Kidney tubule cell (primary cell): ENCODE measurements at places on chromosomes 2 and 18.
A peak's percentile ranks its signal among the peaks of the same experiment; 100 is the strongest.

- no peak for DNase-seq
Observed at GRCh38 chr18:51429644-51430043, 232.2 kb upstream of the MEX3C start.

DNA sequence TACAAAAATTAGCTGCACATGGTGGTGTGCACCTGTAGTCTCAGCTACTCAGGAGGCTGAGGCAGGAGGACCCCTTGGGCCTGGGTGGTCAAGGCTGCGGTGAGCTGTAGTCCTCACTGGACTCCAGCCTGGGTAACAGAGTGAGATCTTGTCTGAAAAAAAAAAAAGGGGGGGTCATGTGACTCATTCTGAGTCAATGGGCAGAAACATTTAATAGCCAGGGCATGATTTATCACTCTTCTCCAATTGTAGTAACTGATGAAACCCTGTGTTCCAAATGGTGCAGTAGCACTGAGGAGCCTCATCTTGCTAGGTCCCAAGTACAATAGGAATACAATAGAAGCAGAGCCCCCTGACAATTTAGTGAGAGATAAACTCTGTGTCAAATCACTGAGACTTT, 78.9 kb upstream of the CCDC68 start:
- peak; percentile 32 for DNase-seq

GRCh38 chr2:46780411-46780800, 135.2 kb downstream of the MCFD2 start:
- no peak for DNase-seq

DNA sequence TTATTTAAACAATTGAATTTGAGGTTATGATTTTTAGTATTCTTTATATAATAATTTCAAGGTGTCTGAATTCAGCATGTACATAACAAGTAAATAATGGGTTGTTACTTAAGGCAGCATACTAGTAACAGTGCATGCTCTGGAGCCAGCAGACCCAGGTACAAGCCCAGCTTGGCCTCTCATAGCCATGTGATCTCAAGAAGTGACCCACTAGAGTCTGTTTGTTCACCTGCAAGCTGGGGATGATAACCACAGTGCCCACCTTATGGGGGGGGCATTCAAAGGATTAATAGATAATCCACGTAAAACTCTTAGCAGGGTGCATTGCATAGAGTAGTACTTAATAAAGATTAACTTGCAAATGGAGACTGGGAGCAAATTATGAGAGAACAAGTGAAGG, 163.6 kb downstream of the TRABD2A start:
- DNase-seq: no peak

DNA sequence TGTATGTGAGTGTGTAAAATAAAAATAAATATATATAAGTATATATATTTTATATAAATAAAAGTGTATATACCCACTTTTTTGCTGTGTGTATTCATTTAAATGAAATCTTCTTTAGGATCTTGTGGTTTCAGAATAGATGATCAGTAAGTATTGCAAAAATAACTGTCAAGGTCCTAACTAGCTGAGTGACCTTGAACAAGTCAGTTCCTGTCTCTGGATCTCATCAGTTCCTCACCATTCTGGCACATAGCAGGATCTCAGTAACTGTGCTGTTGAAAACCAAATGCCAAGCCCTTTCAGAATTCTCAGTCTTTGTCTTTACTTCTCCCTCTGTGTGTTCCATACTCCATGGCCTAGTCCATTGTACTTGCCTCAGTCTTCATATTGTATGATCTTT, 115.3 kb upstream of the CXCR4 start:
- DNase-seq: no peak

- no peak for DNase-seq
Observed at GRCh38 chr2:36425608-36426355, 70.2 kb downstream of the CRIM1 start.

- DNase-seq: no peak
Observed at GRCh38 chr2:121608967-121609366, 40.3 kb downstream of the CLASP1 start.

DNA sequence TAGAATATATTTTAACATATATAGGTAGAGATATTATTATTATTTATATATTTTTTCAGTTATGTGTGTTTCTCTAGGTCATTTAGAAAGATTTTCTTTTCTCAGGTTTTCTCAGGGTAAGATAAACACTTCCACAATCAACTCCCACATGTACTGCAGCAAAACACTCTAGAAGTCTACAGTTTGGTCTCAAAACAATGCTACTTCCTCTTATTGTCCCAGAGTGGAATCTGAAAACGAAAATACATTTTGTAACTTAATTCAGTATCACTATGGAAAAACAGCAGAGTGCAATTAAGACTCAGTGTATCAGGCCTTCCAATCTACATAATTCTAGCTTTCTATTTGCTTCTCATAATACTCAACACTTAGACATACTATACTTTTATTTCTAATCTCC, 190.1 kb upstream of the SLC35G4 start:
- DNase-seq: no peak

DNA sequence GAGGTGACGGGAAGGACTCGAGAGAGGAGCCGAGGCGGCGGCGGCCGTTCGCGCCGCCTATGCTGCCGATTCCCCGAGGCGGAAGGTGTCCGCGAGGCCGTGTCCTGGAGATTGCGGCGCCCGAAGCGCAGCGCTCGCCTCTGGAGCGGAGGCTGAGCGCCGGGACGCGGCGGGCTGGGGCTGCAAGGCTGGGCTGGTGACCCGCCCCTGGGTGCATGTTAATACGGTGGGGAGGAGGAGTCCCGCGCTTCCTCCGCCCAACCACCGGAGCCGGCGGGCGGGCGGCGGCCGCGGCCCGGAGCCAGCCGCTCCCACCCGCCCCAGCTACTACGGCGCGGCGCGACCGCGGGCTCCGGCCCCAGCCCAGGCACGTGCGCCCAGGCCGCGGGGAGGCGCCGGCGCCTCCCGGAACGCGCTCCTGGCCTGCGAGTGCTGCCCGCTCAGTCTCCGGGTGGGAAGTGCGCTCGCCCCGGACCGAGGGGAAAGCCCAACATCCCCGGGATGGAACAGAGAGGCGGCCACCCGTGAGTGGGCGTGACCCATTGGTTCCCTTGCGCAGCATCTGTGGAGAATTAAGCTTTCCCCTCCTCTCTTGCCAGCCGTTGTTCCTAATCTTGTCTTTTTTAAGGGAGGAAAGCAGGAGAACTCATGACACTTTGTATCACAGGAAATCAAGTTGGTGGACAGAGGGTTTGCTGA, at the start of gene DLGAP1:
DLGAP1 (minus strand) TSS at position 195 of the 699 bp plus-strand sequence.
- peak; percentile 60 for DNase-seq

DNA sequence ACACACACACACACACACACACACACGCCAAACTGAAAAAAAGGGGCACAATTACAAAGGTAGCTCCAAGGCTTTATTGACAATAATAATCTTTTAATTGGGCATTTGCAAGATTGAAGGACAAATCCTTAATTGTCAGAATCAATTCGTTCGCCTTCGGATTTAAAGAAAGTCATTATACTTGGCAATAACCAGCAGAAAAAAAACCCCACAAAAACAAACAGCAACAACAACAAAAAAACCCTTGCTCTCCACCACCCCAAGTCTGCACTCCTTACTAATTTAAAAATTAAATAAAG, 1.8 kb upstream of the HOXD8 start:
- DNase-seq: no peak

DNA sequence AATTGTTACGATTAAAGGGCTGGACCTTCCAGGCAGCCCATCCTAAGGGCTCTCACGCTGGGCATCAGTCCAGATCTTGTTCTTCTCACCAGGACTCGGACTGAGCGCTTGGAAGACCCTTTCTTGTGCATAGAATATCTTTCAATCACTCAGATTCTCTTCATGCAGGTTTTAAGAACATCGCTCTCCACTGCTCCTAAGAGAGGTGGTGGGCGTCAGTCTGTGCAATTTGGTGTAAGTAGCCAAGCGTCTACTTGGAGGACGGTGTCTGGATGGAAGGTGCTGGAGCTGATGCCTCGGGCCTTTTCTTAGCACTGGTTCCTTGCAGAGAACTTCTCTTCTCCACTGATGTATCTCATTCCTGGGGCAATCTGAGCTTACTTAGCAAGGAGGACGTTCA, 68.7 kb downstream of the ASB1 start:
- DNase-seq: no peak

- no peak for DNase-seq
Observed at GRCh38 chr18:34837769-34838272, 127.7 kb downstream of the DTNA start.
